ENCODE measurements at places on chromosomes 3 and 15.
A peak's percentile ranks its signal among the peaks of the same experiment; 100 is the strongest.

- no peak for DNase-seq
Observed at GRCh38 chr15:65287520-65287855, 805 bp upstream of the PARP16 start.

DNA sequence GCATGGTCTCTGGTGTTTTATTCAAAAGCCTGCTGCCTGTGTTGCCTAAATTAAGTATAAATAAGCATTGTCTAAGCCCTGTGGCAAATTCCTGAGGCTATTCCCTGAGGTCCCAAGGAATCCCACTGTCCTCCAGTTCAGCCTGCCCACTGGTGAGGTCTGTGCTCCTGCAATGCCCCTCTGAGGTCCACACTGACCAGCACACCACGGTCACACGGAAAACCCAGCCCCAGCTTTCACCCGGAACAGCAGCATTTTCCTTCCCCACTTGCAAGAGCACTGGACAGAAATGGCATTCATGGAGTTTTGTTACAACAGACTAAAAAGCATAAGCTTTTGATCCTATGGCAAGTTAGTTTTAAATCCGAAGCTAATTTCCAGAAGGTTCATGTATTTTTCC lies 234.0 kb downstream of the KLF13 start:
- DNase-seq = no peak

DNA sequence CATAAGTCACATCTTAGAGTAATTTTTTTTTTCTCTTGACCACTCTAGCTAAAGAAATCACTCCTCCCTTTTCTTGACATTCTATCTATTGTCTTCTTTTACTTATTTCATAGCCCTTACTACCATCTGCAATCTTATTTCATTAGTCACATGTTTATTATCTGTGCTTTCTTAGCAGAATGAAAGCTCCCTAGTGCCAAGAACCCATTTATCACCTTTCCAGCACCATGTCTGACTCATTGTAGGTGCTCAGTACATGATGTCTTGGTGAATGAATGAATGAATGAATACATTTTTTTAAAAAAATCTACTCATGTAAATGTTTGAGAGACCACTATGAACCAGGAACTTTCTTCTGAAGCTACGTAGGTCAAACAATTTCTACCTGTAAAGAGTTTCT lies 157.2 kb downstream of the CADPS start:
- DNase-seq = no peak

- no peak for DNase-seq
Observed at GRCh38 chr15:60589728-60590127, 110.8 kb upstream of the ICE2 start.

DNA sequence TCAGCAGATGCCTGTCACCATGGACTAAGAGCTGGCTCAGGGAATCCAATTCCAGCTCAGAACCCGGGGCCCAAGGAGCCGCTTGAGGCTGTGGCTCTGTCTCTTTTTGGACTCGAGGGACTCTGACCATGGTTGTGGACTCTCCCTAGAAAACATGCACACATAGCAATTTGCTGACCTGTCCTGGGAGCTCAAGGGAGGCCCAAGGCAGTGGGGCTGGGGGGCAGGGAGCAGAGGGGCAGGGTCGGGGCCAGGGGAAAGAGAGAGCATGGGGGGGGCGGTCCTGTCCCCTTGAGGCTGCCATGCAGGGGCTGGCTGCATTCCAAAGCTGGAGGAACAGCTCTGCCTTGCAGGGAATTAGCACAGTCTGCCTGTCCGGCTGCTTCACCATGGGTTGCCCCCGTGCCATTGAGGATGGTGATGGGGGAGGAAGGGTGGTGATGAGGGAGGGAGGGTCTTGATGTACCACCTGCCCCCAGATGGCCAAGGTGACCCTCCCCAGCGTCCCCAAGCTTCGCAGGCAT lies 190.1 kb downstream of the GOLGA6L6 start:
- no peak for DNase-seq

- DNase-seq = no peak
Observed at GRCh38 chr3:180678231-180678630, 1.1 kb downstream of the CCDC39 start.

GRCh38 chr3:135197246-135197645 lies 402.2 kb downstream of the EPHB1 start:
- DNase-seq = peak; percentile 47

DNA sequence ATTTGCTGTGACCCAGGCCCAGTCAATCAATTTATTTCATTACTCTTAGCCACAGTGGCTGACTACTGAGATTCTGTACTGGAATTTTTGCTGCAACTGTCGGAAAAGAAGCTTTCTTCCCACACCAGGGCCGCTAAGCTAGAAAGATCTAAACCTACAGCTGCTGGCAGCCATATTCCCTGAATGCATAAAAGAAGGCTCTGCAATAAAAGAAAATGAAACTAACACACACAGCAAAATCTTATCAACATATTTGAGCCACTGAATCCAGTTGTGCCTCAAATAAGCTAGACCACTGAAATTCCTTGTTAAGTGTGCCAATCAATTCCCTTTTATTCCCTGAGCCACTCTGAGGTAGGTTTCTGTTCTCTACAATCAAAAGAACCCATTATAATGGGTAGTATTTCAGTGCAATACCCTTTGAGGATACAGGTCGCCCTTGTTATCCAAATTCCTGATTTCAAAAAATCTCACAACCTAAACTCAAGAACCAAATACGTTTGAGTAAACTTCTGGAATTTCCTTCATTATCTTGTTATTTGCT lies 60.3 kb downstream of the MYO9A start:
- peak; percentile 16 for DNase-seq

DNA sequence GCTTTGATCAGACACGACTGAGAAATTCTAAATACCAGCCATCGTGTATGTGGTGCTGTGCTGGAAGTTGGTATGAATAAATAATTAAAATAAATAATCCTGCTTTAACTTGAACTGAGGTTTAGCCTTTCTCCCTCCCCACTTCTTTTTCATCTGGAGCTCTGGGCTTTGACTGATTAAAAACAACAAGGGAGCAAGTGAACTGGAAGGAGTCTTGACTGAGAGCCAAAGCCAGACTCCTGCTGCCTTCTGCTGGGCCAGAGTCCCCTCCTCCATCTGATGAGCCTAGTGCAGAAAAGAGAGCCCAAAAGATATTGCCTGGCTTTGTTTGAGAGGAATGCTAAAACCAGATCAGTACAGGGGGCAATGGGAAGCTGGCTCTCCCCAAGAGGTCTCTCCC lies 96.0 kb downstream of the CCNL1 start:
- DNase-seq = no peak

GRCh38 chr15:40633178-40633577 lies 39.1 kb downstream of the KNL1 start:
- no peak for DNase-seq

DNA sequence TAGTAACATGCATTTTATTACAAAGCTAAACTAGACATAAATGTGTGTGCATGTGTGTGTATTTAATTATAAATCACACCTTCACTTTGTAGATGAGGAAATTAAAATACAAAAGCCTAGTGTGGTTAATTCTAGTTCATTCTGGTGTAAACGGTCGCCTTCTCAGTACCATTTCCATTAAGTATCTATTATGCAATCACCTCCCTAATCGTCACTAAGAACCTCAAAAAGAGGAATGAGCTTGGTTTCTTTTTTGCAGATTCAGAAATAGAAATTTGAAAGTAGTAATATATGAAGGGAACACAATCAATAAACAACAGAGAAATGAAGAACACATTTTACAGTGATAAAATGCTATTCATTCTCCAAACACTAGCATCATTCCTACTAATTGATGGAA lies 233.2 kb downstream of the ZBBX start:
- no peak for DNase-seq

DNA sequence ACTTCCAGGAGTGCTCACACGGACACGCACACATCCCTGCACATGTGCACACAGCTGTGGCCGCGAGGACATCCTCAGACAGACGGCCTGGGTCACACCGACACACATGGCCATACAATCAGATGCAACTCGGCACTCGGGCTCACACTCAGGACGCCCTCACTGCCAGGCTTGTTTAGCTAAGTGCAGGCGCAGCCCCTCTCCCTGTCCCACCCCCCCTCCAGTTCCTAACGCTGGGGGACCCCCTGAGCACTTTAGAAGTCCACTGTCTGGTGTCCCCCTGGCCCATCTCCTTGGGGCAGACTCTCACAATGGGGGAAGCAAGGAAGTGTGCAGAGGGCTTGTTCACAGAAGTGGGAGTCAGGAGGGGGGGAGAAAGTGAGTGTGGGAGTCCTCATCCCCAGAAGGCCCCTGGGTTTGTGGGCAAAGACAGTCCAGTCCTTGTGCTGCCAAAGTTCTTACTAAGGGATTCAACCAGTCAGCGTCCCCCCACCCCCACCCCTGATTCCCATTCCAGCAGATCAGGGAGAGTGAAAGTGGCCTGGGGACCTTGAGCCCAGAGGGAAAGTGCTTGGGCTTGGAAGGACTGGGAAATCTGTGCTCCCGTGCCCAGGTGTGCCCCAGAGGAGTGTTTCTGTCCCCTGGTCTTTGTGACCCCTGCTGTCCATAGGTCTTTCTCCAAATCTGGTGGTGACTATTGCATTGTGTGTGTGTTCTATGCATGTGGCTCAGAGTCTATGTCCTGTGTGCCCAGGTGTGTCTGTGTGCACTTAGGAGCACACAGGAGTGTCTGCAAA lies 767 bp upstream of the GATA2 start:
- no peak for DNase-seq

DNA sequence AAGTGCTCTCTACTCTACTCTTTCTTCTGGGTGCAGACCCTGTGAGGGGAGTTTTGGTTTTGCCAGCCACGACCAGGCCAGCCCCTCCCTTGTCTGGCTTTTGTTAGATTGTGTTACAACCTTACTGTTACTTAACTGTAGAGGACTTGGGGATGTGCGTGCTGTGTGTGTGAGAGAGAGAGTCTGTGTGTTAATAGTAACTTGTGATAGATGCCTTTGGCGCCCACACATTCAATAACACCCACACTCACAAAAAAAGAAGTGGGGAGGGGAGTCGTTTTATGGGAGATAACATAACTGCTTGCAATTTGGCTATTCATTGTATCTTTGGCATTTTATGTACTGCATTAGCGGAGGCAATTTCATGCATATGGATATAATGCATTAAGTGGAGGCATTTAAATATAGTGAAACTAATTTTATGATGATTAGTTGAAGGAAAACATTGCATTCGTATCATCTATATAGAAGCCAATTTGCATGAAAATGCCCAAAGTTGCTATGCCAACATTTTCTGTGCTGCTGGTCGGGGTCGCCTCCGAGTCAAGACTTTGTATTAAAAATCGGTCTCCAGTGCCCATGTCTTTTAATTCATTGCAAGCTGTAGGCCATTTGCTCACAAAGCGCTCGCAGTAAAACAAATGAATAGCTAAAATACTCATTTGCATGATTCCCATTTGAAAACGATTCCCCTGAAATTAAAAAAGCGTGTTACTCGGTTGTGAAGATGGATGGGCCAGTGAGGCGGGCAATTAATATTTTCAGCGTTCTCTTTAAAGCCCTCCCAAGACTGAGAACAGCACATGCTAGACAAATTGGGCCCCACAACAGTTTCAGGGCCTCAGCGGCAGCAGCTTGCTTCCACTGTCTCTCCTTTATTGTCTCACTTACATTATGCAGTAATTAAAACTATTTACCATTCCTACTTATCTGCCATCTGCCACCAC lies 158.5 kb upstream of the SMAD3 start:
- no peak for DNase-seq

- no peak for DNase-seq
Observed at GRCh38 chr3:16551342-16551976, 38.0 kb upstream of the RFTN1 start.

DNA sequence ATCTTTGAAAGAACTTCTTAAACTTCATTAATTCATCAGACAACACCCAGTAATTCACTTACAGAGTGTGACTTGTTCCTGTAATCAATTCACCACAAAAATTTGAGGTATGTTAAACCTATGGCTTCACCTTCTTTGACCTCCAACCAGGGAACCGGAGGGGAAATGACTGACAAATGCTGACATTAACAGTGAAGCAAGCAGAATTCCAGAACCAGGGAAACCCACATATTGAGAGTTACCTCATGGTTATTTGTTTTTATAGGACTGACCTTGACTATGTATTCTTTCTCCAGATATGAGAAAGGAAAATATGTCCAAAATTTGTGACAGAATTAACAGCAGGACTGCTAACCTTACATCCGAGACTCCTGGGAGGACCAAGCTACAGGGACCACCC lies 2.7 kb downstream of the P3H2 start:
- DNase-seq = no peak

- DNase-seq = no peak
Observed at GRCh38 chr3:152610622-152611021, 224.3 kb upstream of the P2RY1 start.

GRCh38 chr3:129521611-129522010 lies 6.8 kb upstream of the RHO start:
- no peak for DNase-seq

- no peak for DNase-seq
Observed at GRCh38 chr3:61110576-61110975, 140.7 kb downstream of the FHIT start.

- peak; percentile 81 for DNase-seq
Observed at GRCh38 chr15:101014921-101015841, 96.0 kb downstream of the LRRK1 start.

DNA sequence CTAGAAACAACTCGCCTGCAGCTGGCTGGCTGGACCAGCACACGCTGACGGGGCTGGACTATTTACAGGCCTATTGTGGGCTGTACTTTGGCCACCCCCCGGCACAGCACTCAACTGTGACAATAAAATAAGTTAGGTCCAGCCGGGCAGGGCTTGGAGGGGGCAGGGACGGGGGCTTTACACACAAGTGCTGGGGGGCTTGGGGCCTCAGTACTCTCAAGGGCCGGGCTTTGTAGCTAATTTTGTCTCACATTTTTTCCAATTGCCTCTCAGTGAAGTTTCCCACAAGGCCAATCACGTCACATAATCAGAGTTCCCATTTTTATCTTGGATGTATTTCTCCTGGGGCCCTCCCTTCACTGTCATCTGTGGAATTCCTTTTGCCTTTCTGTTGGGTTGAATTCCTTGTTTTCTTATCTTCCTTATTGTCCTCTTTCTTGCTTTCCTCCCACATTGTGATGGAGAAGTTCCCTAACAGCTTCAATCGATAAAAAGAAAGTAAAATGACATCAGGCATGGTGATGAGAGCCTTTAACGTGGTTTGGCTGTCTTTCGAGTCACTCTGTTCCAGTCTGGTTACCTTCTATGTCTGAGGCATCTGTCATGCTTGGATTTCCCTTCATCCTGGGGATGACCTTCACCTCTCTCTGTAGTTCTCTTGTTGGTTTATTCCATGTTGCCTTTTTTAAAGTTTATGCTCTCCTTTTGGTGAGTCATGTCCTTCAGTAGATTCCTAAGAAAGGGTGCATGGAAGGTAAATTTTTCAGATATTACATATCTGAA lies 44.1 kb upstream of the CMTM7 start:
- DNase-seq = no peak

All from COLO829 (cell line).